HAP-1 (cell line): ENCODE measurements at places on chromosomes 4 and X.

DNA sequence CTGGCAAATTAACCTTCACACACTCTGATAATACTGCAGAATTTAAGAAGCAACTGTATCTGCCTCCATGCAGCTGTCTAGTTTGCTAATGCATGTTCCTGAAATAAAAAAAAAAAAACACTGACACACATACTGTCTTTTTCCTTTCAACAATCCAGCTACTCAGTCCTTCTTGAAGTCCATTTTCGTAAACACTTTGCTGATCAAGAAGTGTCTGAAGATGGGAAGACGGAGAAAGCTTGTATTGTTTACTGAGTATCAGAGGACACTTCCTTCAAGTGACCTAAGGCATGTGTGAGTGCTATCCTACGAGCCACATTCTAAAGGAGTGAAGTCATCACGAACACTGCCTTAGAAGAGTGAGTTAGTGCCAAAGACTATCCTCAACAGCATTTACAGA, 82.6 kb downstream of the LUZP4 start:
- no peak for DNase-seq

DNA sequence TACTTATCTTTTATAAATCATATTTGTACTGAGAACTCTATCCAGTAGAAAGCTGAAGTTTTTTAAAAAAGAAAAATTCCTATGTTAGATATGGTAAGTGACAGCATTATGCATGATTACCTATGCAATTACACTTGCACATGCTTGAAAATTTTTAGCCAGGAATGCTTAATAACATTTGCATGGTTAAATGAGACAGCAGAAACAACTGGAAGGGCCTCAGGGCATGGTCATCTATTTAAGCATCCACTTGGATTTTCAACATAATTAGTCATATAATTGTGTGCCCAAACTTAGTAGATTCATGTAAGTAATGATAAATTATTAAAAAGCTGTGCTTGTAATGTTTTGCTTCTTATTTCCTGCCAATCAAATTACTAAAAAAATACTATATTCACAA, 151.9 kb downstream of the TTC29 start:
- no peak for DNase-seq

- DNase-seq: no peak
Observed at GRCh38 chr4:115844180-115844579, 730.8 kb upstream of the NDST4 start.

GRCh38 chrX:151042842-151043241, 59.7 kb downstream of the HMGB3 start:
- DNase-seq: no peak

DNA sequence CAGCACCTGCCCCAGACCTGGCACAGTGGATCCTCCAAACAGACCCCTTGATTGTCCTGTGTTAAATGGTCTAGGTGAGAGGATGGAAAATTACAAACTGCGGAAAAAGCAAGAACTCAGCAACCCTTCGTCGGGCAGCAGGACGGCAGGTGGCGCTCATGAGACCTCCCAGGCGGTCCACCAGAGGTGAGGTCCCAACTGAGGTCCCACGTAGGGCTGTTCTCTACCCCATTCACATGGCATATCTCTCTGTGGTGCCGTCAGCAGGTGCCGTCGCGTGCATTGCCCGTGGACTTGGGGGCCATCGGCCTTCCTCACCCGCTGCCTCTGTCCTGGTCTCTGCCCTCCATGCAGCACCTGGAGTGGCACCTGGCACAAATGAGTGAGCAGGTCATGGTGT, 88.2 kb downstream of the CRMP1 start:
- DNase-seq: no peak
